ENCODE measurements at places on chromosomes 7 and 10.

DNA sequence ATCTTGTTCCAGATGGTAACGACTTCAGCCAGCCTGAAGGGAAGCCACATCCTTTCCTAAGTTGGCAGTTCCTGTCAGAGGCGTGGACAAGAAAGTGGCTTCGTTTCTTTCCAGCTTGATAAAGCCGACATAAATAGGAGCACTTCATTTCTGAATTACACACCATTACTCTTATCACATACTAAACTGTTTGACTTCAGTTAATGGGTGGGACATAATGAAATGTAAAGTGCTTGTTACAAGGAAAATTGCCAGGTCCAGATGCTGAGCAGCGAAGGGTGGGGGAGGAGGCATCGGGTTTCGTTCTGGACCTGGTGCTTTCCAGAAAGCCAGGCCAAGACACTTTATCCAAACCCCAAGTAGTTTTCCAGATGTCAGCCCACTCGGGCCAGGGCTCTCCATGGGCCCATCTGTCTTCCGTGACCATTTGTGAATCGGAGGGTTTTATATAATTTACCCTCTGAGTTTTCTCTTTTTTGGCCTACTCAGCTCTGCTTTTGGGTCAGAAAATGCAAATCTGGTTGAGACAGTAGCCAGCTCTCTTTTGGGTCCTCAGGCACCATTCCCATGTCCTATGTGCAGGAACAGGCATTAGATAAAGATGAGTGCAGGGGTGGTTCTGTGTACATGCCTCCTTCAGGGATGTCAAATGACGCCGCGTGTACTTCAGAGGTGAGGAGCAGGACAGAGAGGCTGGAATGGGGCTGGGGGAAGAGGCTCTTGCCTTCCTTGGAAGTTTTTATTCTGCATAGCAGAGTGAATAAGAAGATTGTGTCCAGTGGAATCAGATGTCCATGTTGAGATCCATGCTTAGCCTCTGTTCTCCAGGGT is 90.2 kb downstream of the TACC2 start:
- no peak for DNase-seq

DNA sequence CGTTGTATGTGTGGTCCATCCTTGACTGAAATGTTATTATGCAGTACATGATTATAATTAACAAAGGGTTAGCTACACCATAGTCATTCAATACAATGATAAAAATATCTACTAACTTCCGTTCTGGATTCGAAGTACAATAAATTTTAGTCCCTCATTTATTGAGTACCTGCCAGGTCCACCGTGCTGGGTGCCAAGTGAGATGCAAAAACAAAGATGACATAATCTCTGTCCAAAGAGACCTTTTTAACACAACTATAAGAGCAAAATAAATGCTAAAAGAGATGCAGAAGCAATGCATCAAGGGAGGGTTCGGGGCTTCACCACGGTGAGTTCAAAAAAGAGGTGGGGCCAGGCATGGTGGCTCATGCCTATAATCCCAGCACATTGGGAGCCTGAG is 33.1 kb downstream of the LAMB1 start:
- no peak for DNase-seq

GRCh38 chr7:128831994-128832879 is 2.0 kb downstream of the FLNC start:
- no peak for DNase-seq

DNA sequence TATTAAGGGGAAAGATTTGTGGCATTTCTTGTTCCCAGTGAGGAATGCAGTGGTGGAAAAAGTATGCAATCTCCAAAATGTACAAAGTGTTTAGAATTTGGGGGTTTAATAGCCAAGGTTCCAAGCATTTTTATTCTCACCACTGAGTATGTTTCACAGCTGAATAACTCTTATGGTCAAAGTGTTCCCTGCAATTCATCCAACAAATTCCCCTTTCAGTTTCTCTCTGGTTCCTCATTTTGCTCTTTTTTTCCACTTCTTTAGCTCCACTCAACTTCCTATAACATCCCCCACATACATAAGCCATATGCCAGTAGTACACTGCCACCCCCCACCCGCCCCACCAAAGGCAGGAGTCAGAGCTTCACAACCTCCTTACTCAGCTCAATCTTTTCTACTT is 4.6 kb downstream of the HECW1 start:
- DNase-seq, result no peak

DNA sequence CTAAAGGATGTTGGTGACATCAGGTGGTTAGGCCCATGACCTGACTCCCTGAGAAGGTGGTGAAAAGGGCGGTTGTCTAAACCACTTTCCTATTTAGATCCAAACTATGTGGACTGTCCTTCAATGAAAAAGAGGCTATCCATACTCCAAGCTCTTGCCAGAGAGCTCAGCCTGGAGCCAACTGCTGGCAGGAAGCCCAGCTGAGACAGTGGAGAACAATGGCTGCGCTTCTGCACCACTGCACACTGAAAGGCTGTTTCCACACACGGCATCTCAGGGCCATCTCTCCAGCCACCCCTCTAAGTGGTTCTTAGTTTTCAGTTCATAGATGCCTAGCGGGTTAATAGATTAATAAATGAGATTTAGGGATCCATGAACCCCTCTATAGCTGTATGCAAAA is 488.8 kb upstream of the ZMIZ1 start:
- no peak for DNase-seq

- DNase-seq, result no peak
Observed at GRCh38 chr10:34430685-34431084, 384.4 kb downstream of the PARD3 start.

DNA sequence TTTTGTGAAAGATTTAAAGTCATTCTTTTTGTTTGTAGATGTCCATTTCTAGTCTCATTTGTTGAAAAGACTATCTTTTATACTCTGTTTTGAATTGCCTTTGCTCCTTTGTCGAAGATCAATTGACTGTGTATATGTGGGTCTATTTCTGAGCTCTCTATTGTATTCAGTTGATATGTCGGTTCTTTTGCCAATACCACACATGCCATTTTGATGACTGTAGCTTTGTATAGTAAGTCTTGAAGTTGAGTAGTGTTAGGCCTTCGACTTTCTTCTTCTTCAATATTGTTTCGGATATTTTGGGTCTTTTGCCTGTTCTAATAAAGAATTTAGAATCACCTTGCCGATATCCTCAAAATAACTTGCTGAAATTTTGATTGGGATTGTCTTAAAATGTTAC is 104.5 kb downstream of the CCSER2 start:
- no peak for DNase-seq

GRCh38 chr7:51046482-51046881 is 263.8 kb upstream of the GRB10 start:
- no peak for DNase-seq

GRCh38 chr7:126776498-126776897 is 476.2 kb downstream of the GRM8 start:
- no peak for DNase-seq

- no peak for DNase-seq
Observed at GRCh38 chr7:112533591-112533990, 52.8 kb downstream of the LSMEM1 start.

DNA sequence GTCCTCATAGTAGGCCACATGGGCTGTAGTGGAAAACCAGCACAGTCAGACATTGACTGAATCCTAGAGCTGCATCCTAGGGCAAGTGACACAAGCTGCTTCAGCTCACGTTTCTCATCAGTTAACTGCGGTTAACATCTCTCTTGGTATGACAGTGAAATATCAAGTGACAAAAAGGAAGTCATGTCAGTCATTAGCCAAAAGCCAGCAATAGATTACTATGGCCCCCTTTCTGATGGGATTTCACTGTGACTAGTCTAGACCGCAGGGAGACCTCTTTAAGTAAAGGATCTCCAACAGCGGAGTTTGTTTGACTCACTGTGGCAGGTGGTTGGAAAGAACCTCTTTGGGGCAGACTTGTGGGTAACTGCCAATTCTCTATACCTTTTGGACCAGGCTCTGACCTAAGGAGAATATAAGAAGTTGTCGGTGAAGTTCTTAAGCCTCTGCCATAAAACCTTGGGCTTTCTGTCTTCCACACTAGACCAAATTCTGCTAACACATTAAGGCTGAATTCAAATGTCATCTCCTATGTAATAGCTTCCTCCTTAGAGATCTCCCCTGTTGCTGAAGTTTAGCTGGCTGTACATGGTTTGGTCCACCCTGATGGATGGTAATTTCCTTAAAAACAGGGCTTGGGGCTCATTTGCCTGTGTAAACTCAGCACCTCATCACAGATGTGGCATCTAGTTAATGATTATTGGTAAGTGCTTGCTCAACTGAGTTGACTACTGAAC is 115.3 kb downstream of the SGMS1 start:
- no peak for DNase-seq

DNA sequence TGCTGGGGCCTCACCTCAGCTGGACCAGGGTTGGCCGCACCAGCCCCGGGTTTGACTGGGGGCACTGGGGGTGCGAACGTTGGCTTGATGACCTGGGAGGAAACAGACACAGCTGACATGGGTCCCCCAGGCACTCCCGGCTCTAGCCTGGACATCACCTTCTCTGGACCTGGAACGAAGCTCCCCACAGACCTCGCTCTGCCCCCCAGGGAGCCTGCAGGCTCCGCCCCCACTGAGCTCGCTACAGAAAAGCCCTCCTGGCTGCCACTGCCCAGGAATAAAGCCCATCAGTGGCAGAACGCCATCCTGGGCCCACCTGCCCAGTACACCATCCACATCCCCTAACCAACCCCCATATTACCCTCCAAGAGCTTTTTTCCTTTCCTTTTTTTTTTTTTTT is 13.0 kb downstream of the ADAM8 start:
- DNase-seq, result no peak

GRCh38 chr10:608331-609261 is 80.9 kb downstream of the DIP2C start:
- no peak for DNase-seq

DNA sequence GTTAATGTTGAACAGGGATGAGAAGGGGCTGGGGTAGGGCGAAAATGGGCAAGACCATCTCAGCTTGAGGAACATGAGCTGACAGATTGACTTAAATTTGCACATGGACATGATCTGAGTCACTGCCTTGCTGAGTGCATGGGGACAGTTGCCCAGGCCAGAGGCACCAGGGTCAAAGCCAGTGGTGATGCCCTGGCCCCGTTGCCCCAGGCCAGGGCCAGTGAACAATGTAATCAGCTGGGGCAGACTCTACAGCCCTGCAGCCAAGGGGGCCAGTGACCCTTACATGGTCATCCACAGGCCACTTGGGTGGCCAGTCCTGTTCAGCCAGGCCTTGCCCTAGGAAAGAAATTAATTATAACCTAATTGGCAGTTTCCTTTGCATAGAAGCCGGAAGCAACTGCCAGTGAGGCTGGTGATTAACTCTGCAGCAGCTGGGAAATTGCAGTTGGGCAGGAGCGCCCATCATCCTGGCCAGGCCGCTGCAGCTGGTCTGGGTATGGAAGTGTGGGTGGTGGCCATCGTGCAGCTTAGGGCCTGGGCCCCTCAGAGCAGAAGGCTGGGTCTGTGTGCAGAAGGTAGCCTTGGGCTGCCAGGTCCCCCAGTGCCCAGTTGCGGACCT is 9.6 kb downstream of the RET start:
- no peak for DNase-seq

DNA sequence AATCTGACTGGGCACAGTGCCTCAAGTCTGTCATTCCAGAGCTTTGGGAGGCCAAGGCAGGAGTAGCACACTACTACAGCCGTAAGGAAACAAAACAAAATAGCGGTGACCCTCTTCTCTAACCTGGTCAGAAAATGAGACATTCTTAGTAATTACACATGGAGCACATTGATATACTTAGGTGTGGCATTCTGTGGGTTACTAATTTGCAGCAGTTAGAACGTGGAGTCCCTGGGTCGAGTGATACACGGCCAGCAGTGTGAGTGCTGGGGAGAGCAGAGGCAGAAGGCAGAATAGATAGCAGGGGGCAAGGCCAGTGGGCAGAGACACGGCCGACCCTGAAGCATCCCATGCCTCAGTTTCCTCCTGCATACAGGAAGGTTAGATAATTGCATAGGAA is 28.9 kb upstream of the SFMBT2 start:
- DNase-seq, result no peak

Data from stimulated activated CD8-positive, alpha-beta memory T cell treated with anti-CD3 and anti-CD28 coated beads, Interleukin-7, amount 100 ng/mL, for 4 hours (primary cell).